ENCODE measurements at places on chromosomes 11 and 22. TPM values are rescaled to one million over a fixed set of nuclear protein-coding genes. Genes with fewer than 3 reads are reported as not detected.
A peak's percentile ranks its signal among the peaks of the same experiment; 100 is the strongest.

GRCh38 chr11:6745465-6746015 is 26.2 kb downstream of the OR2AG2 start:
- DNase-seq: no peak

GRCh38 chr22:43147821-43148220 is 3.5 kb upstream of the TSPO start:
- no peak for DNase-seq

Gene HEPHL1
- not detected for total RNA-seq

DNA sequence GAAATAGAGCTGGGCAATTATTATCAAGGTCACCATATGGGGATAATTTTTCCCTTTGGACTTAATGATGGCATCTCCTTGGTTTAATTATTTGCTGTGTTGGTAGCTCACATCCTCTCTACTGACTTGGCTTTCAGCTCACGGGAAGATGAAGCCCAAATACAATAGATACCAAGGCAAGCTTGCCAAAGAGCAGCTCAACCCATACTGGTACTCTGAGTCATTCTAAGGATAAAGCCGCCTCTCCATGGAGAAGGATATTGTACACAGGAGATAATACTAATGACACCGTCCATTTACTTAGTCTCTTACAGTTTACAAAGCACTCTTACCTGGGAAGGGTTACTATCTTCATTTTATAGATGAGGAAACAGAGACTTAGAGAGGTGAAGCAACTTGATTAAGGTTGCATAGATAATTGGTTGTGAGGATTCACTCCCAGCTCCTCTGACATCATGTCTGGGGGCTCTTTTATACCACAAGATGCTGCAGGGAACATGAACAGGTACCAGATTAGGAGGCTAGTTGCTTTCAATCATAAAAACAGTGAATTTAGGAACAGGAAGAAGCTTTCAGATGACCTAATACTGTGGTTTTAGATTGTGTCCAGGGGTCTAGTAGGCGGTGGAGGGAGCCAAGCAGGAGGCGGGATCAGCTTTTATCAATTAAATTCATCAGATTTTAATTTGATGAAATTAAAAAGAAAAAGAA is 48.3 kb upstream of the PICALM start:
- no peak for DNase-seq

Gene CHEK1
- 6.1 TPM for total RNA-seq

Gene PAMR1
- 19.7 TPM for total RNA-seq

DNA sequence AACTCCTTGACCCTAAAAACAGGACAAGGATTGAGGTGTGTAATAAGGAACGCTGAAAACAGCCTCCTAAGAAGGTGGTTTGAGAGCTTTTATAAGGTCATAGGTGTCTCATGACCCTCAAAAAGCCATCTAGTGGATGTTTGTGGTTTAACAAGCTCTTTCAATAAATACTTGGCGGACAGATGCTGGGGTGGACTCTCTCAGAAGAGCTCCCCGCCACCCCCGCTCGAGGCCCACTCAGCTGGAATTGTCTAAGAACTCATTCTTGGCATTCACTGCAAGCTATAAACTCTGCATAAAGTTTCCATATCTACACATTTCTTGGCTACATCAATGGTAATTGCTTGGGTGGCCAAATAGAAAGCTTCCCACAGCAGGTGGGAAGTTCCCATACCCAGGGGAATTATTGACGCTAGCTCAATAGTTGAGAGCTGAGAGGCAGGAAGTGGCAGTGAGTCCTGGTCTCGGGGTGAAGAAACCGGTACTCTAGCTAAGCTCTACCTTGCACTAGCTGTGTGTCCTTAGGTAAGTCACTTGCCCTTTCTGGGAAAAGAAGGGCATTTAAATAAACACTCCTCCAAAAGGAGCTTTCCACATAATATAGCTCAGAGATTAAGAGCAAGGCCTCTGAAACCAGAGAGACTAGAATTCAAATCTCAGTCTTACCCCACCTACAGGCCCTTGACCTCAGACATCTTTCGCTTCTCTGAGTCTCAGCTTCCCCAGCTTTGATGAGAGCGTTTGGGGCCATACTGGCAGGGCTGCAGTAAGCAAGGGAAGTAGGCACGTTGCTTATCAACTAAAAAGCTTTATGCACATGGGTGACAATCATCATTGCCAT is 6.4 kb downstream of the MS4A15 start:
- DNase-seq: no peak

GRCh38 chr11:115550291-115551059 is 46.3 kb upstream of the CADM1 start:
- no peak for DNase-seq

Gene F2
- not detected for total RNA-seq

Gene ARHGAP20
- total RNA-seq: 3.9 TPM

GRCh38 chr11:73578592-73579185 is 19.2 kb downstream of the FAM168A start:
- DNase-seq: no peak

Gene APLNR
- 1.8 TPM for total RNA-seq

Gene NLRP14
- total RNA-seq: not detected

- no peak for DNase-seq
These were observed 26.5 kb downstream of the SYT7 start for GRCh38 chr11:61554172-61554988.

Gene DDTL
- total RNA-seq: 2.0 TPM

- DNase-seq: no peak
These were observed 77.1 kb downstream of the DGCR2 start for GRCh38 chr22:19045094-19045493.

Gene BLID
- 2.2 TPM for total RNA-seq

Gene OLFML1
- total RNA-seq: 2.2 TPM

Gene OR52B2
- total RNA-seq: not detected

GRCh38 chr11:65260756-65261590 is 789 bp upstream of the POLA2 start:
- DNase-seq: peak; percentile 44

DNA sequence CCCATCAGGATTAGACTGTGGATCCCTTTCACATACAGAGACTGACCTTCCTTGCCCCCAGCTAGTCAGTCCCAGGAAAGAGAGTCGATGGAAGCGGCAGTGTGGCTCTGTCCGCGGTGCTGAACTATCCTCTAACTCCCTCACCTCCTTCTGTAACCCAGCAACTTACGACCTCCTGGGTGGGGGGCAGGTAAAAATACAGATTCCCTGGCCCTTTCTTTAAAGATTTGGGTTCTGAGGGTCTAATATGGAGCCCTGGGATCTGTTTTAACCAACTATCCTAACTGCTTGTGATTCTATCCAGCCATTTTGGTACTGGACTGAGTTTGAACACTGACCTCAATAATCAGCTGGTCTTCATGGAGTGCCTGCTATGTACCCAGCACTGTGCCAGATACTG is 23.2 kb downstream of the MFNG start:
- DNase-seq: no peak

DNA sequence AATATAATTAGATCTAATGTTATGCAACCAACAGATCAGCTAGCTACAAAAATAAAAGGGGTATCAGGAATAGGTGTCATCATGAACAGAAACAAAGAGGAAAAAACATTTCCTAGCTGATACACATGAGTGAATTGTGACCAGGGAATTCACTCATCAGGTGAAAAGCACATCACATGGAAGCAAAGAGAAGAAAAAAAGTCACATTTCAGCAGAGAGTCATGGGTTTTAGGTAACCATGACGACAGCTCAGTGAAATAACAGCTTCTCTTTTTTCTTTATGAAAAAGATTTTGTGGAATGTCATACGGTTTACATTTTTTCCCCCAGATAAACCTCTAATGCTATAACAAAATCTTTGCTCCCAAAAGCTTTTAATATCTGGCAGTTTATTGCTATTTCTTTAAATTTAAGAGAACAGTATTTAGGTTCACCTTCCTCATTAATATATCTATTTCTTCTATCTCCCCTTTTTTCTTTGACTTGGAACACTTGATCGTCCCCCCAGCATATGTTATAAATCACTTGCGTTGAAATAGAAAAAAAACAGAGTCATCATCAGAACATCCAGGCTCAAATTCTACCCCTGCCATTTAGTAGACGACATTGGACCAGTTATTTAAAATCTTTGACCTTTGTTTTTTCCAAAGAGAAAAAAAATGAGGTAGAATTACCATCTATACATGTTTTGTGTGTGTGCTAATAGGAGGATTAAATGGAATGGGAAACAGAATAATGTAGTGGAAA is 5.3 kb downstream of the TYR start:
- no peak for DNase-seq

- no peak for DNase-seq
These were observed 19.8 kb upstream of the RAPSN start for GRCh38 chr11:47468598-47469214.

Gene SORL1
- total RNA-seq: 16.3 TPM

Gene LRRC32
- 21.6 TPM for total RNA-seq

DNA sequence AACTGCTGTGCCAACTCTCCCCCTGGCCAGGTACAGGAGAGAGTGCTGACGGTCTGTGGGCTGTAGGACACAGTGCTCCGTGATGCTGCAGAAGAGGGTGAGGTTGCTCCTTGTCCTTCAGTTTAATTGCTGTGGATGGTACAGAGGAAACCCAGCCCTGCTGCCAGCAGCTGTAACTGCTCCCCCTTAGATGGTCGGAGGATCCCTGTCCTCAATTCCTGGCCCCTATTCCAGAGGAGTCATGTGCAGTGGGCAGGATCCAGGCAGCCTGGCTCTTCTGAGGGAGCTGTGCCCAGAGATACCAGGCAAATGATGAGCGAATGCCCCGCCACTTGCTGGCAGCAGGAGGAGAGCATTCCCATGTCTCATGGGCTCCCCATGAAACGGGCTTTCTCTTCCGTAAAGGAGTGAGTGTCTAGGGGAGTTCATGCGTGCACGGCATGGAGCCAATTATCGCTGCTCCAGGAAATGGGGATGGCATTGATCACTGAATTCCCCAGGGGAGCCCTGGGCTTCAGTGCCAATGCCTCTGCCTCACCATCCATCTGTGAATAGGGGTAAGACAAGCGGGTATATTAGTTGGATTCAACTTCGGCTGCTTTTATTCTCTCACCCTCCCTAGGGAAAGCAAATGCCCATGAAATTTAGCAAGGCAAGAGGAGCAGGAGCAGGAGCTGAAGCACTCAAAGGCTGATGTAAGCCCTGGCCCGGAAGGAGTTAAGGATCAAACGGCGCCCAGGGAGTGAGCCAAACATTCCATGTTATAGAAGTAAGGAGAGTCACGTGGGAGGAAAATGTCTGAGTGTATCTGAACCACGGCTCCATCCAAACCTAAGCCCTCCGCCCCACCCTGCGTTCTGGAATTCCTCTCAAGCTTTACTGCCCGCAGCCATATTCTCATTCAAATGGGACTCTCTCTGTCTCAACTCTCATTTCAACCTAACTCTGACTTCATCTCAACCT is 51.0 kb upstream of the CSNK2A3 start:
- peak; percentile 86 for DNase-seq

Gene HORMAD2
- total RNA-seq: not detected

DNA sequence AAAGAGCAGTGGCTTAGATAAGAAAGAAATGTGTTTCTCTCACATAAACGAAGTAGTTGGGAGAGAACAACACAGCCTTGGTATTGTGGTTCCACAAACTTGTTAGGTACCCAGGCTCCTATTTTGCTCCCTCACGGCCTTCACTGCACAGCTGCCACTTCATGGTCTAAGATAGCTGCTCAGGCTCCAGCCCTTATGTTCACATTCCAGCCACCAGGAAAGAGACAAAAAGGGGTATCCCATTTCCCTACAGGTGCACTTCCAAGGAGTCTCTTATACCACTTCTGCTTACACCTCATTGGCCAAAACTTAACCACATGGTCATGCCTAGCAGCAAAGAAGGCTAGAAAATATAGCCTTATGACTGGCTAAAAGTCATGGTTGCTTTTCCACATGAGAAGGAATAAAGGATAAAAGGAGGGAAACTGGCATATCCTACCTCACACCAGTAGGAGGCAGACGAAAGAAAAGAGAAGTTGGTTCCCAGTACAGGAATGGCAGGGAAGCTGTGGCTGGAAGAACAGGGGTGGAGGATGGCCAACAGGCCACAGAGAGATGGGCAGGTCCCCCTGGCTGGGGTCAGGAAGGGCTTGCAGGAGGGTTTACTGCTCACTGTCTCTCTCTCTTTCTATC is 5.4 kb upstream of the HDHD5 start:
- DNase-seq: no peak

DNA sequence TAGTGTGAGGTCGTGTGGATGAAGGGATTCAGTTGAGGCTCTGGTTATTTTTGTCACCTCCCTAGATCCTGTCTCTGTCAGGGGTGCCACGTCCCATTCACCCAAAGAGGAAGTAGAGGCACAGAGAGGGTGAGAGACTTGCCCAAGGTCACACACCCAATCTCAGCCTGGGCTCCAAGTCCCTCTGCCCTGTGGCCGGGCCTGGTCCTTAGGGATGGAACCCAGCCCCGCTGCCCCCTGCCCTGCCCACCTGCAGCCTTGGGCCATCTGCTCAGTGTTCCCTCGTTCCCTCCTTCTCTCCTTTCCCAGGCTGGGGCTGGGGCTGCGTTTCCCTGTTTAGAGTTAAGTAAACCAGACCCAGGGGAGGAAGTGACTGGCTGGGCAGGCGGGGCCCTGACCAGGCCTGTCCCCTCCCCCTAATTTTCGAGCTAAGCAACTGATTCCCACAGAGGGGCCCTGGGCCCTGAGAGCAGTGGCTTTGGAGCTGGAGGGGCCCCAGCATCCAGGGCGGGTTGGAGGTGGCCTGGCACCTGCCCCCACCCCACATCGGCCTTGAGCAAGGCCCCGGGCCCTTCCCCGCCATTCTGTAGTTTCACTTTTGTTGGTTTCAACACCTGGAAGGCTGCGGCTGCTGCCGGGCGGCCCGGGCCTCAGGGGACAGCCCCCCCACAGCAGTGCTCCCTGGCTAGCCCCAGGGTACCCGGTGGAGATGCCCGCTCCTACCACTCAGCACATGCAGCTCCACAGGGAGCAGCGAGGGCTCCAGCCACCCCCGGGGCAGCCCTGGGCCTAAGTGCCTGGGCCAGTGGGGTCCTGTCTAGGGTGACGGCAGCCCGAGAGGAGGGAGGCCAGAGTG is 1.5 kb downstream of the TCIRG1 start:
- DNase-seq: peak; percentile 88

- DNase-seq: no peak
These were observed 42.5 kb downstream of the ABCC8 start for GRCh38 chr11:17434108-17434507.

Gene NOX4
- 10.5 TPM for total RNA-seq

DNA sequence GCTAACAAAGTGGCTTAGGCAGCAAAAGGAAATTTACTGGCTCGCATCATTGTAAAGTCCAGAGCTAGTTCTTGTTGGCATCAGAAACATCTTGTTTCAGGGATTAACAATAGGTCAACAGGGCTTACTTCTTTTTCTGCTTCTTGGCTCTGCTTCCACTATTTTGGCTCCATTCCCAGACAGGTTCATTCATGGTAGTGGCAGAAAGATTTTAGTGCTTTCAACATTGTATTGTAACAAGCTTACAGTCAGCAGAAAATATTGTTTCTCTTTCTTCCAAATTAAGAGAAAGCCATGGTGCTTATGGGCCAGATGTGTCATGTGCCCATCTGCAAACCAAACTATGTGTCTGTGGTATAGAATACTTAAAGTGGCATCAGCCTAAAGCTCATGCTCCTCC is 315.6 kb downstream of the RAB38 start:
- DNase-seq: no peak

Gene IL10RA
- 29.6 TPM for total RNA-seq

Gene FAT3
- total RNA-seq: 1.3 TPM

Data from sigmoid colon (tissue), 7 donors.